ENCODE measurements at places on chromosomes 1 and 21.

- no peak for ATAC-seq
Measured at GRCh38 chr1:181150842-181151241, 62.3 kb downstream of the IER5 start.

- ATAC-seq: no peak
Measured at GRCh38 chr1:209150114-209150513, 433.4 kb upstream of the CAMK1G start.

DNA sequence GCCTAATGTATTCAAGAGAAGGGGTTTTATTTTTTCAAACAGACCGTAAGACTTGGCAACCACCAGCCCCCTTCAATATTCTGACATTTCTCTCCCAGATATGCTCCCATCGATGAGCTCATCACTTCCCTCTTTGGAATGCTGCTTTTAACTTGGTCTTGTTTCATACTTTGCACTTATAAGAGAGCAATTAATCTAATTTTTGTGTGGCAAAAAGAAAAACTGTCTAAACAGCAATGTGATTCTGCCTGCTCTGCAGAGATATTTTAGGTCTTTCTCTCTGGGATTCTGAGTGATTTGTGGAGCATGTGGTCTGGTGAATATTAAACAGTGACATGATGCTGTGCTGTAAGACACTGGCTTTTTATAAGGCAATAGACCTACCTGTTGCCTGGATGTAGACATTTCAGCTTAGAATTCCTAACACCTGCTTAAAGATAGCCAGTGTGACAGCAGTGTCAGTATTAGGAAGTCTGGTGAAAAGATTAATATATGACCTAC is 284.8 kb downstream of the BACH1 start:
- ATAC-seq: no peak

DNA sequence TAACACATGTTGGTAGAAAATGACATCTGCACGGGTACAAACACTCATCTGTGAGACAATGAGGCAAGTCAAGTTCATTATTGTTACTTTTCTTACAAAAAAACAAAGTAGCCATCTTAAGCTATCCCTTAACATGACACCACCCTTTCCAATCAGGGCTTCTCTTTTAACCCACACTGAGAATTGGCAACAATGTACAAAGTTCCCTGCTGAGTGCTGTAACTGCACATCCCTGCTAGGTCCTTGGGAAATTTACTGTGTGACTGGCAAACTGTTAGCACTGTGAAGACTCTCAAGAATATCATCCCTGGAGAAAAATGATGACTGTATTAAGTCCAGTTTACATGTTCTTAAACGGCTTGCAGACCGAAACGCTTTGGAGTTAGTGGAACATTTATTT is 185.8 kb upstream of the PLD5 start:
- ATAC-seq: no peak

DNA sequence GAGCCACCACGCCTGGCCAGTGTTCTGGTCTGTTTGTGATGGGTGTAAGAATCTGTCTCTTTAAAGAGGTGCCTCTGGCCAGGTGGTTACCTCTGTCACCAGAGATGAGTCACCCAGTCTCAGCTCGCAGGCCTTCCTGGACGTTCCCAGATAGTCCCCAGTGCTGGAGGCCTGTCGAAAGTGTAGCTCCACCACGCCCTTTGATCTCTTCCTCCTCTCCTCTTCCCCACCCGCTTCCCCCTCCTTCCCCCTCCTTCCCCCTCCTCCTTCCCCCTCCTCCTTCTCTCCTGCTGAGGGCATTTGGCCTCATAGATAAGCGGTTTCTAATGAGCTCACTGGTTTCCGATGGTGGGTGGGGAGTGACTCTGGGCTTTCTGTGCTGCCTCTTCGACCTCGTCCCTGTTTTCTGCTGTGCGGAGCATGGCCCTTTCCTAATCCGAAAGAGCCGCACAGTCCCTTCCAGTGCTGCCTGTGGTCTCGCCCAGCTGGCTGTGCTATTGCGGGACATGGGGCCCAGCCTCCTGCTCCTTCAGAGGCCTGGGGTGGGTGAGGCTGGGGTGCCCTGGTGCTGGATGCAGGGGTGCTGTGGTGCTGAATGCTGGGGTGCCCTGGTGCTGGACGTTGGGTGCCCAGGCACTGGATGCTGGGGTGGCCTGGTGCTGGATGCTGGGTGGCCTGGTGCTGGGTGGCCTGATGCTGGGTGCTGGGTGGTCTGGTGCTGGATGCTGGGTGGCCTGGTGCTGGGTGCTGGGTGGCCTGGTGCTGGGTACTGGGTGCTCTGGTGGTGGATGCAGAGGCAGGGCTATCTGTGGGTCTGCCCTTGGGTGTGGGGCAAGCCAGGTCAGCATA is 19.2 kb downstream of the AGPAT3 start:
- peak; percentile 71 for ATAC-seq

DNA sequence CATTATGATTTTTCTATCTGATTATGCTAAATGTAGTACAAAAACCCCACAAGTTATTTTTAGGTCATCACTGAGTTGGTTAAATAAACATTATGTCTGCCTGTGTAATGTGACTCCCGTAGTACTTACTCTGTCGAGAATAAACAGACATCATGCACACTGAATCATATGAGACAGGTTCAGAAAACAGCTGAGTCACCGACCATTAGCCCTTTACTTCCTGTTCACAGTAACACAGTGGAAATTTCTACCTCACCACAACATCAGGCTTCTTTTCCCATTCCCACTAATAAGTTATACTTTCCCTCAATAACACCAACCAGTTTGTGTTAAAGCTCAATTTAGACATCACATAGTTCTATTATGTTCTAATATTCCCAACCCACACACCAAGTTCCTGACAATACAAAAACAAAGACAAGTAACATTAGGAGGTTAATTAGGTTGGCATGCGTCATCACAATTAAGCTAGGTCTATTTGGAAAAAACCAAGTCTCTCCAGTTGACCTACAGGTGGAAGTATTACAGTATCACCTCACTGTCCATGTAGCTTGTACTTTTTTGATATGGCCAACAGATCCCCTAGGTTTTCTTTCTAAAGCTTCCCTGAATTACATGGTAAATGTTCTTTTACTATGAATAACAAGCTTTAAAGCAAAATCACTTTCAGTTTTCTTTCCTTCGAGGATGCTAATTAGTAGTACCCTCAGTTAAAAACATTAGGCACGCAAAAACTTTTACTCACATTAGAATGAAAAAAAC is 154.2 kb downstream of the EIF4G3 start:
- ATAC-seq: peak; percentile 99

- ATAC-seq: no peak
Measured at GRCh38 chr1:223667484-223668182, 2.1 kb upstream of the CAPN8 start.

- ATAC-seq: no peak
Measured at GRCh38 chr1:86149591-86149990, 7.0 kb downstream of the COL24A1 start.

GRCh38 chr1:207824691-207825408 is 73.0 kb downstream of the CD46 start:
- no peak for ATAC-seq

DNA sequence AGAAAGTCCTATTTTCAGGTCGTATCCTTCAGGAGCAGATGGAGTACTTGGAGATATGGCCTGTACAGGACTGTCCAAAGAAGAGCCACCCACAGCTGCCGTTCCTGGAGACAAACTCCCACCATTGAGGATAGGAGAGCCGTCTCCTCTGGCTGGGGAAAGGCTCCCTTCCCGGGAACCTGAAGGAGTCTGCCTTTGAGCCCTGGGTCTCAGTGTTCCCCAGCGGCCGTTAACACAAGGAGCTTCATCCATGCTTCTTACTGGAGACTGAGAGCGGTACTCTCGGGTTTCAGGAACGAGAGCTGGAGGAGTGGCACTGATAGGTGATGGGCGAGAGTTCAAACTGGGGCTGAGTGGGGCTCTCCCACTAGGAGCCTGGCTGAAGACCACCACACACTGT is 14.4 kb upstream of the CPLANE2 start:
- ATAC-seq: no peak

GRCh38 chr1:194846488-194846887 is 1660.1 kb upstream of the B3GALT2 start:
- ATAC-seq: no peak

DNA sequence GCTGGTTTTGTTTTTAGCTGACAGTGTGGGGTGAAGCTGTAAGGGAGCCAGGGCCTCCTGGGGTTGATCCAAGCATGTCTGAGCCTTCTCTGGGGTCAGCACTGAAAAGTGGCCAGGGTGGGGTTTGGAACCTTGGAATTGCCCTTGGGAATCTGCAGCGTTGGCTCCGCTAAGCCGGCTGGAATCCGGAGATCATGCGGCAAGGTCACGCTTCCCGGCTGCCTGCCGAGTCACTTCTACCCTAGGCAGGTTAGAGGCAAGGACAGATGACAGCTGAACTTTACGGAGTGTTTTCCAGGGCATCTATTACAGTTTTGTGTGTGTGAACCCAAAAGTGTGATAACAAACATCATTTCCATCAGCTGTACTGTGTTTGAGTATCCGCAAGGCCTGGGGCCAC is 17.1 kb downstream of the ABCG1 start:
- no peak for ATAC-seq

DNA sequence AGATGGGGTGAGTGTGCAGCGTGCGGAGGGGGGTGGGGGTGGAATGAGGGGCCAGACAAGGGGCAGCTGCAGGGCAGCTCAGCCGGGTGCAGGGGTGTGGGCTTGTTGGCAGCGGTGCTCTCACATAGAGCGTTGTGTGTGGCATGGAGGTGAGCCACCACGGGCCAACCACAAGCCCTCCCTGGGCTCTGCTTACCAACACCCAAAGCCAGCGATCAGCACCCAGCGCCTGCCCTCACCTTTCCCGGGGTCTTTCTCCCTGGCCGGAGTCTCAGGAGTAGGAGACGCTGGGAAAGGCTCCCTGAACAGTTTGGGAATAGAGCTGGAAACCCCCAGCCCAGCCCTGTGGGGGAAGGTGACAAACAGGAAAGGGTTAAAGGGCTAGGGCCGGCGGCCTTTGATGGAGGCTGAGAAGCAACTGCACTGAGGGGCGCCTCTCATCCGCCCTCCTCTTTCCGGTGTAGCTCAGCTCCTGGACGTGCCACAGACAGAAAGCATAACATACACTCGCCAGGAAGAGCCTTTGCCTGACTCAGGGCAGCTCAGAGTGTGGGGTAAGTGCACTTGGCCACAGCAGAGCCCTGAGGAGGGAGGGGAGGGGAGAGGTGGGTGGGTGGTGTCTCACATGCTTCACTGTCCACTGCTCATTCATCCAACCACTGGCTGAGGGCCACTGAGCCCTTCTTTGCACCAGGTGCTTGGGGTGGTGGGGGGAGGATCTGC is 577 bp downstream of the IKBKE start:
- ATAC-seq: peak; percentile 46

DNA sequence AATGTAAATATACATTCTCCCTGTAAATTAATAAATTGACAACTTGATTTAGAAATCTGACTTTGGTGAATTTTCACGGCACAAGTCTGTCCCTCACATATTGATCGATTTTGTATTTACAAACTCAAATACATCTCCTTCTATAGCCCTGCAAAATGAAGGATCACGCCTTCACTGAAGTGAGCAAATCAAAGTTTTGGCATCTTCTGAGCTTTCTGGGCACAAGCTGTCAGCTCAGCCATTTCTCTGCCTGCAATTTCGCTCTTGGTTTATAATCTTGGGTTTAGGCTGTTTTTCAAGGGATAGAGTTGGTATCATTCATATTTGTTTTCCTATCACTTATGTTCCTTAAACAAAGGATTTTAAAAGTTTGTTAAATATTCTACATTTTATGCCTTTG is 25.8 kb downstream of the ANP32E start:
- ATAC-seq: no peak

DNA sequence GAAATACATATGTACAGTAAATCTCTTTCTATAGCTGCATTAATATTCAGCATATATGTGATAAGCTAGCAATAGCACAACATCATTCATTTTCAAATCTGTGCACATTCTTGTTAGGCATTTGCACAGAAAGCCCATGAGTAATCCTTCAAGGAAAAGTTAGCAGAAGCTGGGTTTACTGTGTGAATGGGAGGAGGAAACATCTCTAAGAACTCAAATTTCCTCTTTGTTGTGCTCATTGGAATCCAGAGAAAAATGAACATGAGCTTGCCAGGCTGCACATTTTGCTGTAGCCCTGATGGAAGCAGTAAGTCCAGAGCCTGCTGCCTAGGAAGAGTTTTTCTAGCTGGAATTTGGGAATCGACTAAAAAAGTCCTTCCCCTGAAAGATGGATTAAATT is 214.2 kb upstream of the FOXD3 start:
- no peak for ATAC-seq

GRCh38 chr1:224082146-224082545 is 31.8 kb upstream of the FBXO28 start:
- ATAC-seq: no peak

DNA sequence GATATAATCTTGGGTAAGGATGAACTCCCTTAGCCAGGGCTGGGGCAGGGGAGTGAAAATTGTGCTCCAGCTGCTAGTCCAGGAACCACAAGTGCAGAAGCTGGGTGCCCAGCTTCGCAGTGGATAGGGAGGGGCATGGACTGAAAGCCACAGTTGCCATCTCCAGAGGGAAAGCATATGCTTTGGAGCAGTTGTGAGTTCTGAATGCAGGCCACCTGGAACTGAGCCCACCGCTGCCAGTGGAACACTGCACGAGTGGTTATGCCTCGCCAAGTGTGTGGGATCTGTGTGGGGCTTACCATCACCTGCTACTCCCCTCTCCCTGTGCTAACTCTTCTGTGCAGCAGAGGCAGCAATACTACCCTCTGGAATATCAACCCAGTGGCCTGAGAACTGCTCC is 158.4 kb upstream of the DPT start:
- no peak for ATAC-seq

- ATAC-seq: no peak
Measured at GRCh38 chr1:57860931-57861565, 437.2 kb upstream of the DAB1 start.

DNA sequence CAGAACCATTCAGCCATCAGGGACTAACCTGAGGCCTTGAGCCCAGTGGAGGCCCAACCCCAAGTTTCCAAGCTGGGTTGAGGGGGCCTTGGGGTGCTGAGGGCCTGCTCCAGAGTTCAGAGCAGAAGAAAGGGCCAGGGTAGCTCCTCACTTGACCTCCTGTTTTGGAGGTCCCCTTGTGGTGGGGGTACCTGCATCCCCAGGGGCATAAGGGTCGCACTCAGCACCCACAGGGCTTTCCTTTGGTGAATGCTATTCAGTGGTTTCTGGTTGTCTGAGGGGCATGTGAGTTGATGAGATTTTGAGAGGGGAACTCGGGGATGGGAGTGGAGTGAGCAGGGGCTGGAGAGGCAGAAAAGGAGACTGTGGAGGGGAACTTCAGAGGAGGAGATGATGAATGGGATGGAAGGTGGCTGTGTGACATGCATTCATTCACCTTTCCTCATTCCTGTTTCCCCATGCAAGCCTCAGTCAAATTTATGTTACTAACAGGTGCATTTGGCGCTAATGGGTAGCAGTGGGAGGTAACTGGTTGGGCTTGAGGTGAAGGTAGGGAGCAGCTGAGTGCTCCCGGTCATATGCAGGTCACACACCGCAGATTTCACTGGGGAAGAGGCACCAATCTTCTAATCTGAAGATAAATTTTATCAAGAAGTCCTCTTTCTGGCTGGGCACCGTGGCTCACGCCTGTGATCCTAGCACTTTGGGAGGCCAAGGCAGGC is 50.4 kb downstream of the TEX35 start:
- no peak for ATAC-seq

- no peak for ATAC-seq
Measured at GRCh38 chr1:31617218-31617915, at the start of gene HCRTR1. Gene HCRTR1, plus strand, starts transcription at chr1:31617689. Its CDS starts 1,504 bp downstream, at chr1:31619193.

GRCh38 chr1:102593276-102593675 is 515.0 kb downstream of the COL11A1 start:
- ATAC-seq: no peak

GRCh38 chr1:64877151-64877550 is 89.2 kb downstream of the JAK1 start:
- ATAC-seq: peak; percentile 65

All from activated CD4-positive, CD25-positive, alpha-beta regulatory T cell treated with anti-CD3 and anti-CD28 coated beads, Interleukin-2, amount 50 U/mL, for 24 hours (primary cell).